ENCODE measurements at places on chromosomes 12 and 14.

DNA sequence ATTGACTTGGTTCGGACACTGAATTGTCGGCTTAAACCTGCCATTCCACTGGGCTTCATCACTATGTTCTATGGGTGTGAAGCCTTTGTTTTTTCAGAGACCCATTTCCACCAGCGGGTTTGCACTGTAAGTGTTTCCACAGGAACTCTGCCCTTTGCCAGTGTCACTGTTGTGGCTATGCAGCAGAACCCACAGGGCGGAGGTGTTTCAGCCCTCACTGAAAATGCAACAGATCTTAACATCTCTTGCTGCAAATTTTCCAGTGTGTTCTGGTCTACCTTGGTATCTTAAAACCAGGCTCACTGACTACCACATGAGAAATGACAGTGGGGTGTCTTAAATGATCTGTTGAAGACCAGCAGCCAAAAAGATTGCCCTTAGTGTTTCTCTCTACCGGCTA, 21.1 kb downstream of the PRKCH start:
- peak; percentile 88 for DNase-seq

- DNase-seq = peak; percentile 66
These were observed at the start of gene PIANP for GRCh38 chr12:6700646-6701051. TSS of gene PIANP (minus strand) at chr12:6700815. CDS start at chr12:6698061, 2,754 bp downstream.

- no peak for DNase-seq
These were observed 72.4 kb downstream of the MAP1LC3B2 start for GRCh38 chr12:116631619-116632018.

- no peak for DNase-seq
These were observed 25.1 kb downstream of the PRKAB1 start for GRCh38 chr12:119692997-119693396.

DNA sequence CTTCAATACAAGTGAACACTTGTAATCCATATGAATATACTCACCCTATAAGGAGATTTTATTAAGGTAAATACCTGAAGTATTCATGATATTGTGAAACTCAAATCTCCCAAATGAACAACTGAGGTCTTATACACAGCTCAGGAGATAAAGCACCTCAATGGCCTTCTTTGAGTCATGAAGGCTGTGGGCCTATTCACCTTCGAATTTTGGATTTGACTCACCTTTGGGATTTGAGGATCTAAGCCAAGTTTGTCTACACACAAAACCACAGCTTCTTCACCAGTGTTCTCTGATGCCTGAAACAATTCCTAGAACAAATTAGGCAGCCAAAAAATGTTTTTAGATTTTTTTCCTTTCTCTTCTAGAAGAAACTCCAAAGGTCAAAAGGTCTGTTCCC, 194.1 kb downstream of the NUAK1 start:
- no peak for DNase-seq

- no peak for DNase-seq
These were observed 18.8 kb downstream of the HCAR2 start for GRCh38 chr12:122684297-122684813.

- no peak for DNase-seq
These were observed 543.7 kb upstream of the TMEM132C start for GRCh38 chr12:127723251-127723650.

DNA sequence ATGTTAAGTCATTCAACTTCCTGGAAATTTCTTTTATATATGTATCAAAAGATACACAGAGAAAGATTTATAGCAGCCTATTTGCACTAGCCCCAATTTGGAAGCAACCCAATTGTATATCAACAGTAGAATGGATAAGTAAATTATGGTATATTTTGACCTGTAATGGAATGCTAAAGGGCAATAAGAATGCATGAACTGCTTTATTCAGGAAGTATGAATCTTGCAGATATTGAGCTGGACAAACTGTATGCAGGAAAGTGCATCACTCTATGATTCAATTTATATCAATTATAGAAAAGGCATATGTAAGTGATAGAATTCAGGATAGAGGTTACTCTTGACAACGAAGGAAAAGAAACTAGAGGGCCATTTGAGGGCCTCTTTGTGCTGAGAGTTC, 913.1 kb upstream of the FBXO33 start:
- DNase-seq = no peak

- DNase-seq = no peak
These were observed 45.7 kb downstream of the SPPL3 start for GRCh38 chr12:120858306-120859088.

- DNase-seq = no peak
These were observed 108.4 kb downstream of the PTPRR start for GRCh38 chr12:70812136-70812535.

GRCh38 chr14:33271216-33271615, 332.5 kb downstream of the NPAS3 start:
- DNase-seq = no peak

DNA sequence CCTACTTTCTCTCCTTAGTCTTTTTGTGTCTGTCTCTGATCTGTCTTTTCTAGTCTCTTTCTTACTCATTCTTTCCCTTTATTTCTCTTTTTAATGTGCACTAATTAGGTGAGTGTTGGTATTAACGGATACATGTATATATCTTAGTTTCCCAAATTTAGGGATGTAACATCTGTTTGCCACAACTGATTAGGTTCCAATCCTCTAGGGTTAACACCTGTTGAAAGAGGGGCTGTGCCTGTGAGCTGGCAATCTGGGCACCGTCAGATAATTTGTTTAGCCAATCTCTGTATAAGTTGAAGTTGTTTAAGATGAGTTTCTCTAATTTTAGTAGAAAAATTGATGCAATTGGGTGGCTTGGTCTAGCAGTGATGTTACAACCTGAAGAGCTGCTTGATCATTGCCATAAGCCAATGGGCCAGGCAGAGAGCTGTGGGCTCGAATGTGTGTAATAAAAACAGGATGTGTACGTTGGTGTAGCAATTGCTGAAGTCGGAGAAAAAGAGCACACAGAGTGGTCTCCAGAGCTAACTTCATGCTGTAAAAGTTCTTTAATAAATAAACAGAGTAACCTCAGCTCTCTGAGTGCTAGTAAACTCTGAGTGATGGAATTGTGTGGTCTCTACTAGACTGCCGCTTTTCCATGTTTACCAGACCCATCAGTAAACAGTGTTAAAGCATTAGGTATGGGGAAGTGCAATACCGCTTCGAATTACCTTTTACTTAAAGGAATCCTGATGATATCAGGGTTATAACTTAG, 18.3 kb upstream of the LYZ start:
- peak; percentile 11 for DNase-seq

- DNase-seq = no peak
These were observed 232.7 kb upstream of the ABCD2 start for GRCh38 chr12:39852346-39852745.

DNA sequence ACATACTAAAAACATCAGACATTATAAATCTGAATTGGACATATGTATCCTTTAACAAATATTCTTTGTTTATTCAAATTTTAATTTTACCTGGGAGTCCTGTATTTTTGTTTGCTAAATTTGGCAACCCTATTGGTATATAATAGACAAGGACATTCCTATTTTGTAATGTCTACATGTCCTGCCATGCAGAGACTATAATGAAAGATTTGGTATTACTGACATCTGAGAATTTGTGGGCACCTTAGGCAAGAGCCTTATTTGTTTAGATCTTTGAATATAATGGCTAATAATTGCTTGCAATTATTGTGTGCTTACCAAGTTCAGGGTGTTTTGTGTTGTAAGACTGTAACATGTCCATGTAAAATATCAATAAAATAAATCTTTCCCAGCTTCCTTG, 334.4 kb downstream of the KCNH5 start:
- no peak for DNase-seq

DNA sequence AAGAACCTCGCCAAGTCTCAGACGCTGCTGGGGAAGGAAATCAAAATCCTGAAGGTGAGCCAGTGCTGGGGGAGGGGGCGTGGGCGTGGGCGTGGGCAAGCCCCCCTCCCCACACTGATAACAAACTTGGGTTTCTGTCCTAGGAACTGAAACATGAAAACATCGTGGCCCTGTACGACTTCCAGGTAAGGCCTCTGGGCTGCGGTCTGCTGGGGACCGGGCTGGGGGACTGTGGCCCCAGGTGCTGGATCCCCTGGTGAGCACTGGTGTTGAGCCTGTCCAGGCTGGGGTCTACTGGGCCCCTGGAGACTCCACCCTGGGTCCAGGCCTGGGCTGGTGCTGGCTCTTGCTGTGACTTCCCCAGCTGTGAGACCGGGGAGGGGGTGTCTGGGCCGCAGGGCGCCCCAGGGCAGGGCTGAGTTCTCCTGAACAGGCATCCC, 1.2 kb downstream of the ULK1 start:
- no peak for DNase-seq

GRCh38 chr12:203462-204260, 10.3 kb downstream of the SLC6A12 start:
- no peak for DNase-seq

GRCh38 chr12:120468325-120468820, 1.2 kb downstream of the SRSF9 start:
- peak; percentile 43 for DNase-seq

- peak; percentile 36 for DNase-seq
These were observed at the start of gene KDM2B for GRCh38 chr12:121580959-121581685. TSS of gene KDM2B (minus strand) at chr12:121581023. CDS start at chr12:121580911, 112 bp downstream.

- DNase-seq = peak; percentile 81
These were observed 31.4 kb upstream of the C12orf76 start for GRCh38 chr12:110079477-110080400.

GRCh38 chr12:62694116-62694515, 227.5 kb downstream of the MON2 start:
- no peak for DNase-seq

DNA sequence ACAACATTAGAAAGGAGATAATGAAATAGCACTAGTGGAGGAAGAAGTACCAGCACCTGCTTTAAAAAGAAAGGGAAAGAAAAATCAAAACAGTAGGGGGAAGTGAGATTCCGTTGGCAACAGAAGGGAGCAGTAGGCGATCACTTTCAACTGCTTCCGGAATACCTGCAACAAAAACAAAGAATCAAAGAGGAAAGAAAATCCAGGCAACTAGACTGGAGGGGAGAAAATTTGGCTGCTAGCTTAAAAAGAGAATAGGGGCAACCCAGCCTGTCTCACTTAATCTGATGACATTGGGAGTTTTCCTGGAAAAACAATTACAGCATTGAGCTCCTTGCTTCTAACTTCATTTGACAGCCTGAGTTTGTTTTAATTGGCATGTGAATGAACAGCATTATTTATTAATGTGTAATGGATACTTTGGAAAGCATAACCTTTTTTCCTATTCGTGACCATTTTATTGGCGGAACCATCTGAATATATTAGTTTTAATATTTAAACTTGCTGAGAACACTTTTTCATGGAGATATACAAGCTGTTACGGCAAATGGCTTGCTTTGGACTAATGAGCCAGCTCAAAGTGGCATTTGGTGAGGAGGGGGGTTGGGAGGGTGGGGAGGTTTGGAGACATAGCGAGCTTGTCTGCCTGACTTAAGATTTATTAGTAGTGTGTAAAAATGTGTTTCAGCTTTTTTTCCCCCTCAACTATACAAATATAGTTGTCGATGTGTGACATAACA, 2.5 kb upstream of the DACT1 start:
- DNase-seq = no peak

GRCh38 chr12:131902332-131903241, 8.2 kb downstream of the ULK1 start:
- DNase-seq = no peak

GRCh38 chr14:67575684-67576083, 24.4 kb downstream of the PIGH start:
- no peak for DNase-seq

GRCh38 chr12:78002878-78003277, 172.2 kb downstream of the NAV3 start:
- no peak for DNase-seq

GRCh38 chr12:123131291-123131832, 19.5 kb downstream of the PITPNM2 start:
- no peak for DNase-seq

GRCh38 chr12:74586251-74586650, 48.6 kb downstream of the ATXN7L3B start:
- no peak for DNase-seq

GRCh38 chr12:123149501-123150274, 1.2 kb downstream of the PITPNM2 start:
- DNase-seq = no peak

- DNase-seq = no peak
These were observed 76.0 kb downstream of the KCNK13 start for GRCh38 chr14:90137807-90138206.

GRCh38 chr12:50728417-50728816, 35.5 kb upstream of the ATF1 start:
- no peak for DNase-seq

- no peak for DNase-seq
These were observed 62.1 kb downstream of the TNFAIP2 start for GRCh38 chr14:103185051-103186029.

- no peak for DNase-seq
These were observed 269.7 kb downstream of the RAD51B start for GRCh38 chr14:68089146-68089731.

- DNase-seq = no peak
These were observed 240.9 kb downstream of the FOXN3 start for GRCh38 chr14:89175881-89176799.

- peak; percentile 55 for DNase-seq
These were observed 1.1 kb upstream of the YY1 start for GRCh38 chr14:100237735-100238418.

- no peak for DNase-seq
These were observed 197.4 kb upstream of the PRMT8 start for GRCh38 chr12:3293446-3294161.

All from stimulated activated CD4-positive, alpha-beta T cell treated with anti-CD3 and anti-CD28 coated beads, Interleukin-15, amount 100 ng/mL, for 24 hours (primary cell).